ENCODE measurements at places on chromosomes 6 and 20.

GRCh38 chr20:32191422-32191821, 16.1 kb downstream of the PLAGL2 start:
- DNase-seq, result no peak

DNA sequence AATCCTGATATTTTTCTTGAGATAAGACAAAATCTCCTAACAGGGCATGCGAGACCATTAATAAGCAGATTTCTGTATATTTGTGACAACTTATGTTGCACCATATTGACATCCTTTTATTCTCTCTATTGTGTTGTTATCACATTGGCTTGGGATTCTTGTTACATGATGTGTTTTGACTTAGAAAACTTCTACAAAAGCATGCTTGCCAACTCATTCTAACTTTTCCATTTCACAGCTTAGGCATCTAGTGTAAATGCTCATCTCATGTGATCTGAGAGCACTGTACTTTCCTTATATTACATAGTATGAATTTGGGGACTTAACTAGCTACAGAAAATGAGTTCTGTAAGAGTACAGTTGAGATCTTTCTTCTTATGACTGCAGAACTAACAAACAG, 1040.7 kb upstream of the ADGRB3 start:
- no peak for DNase-seq

DNA sequence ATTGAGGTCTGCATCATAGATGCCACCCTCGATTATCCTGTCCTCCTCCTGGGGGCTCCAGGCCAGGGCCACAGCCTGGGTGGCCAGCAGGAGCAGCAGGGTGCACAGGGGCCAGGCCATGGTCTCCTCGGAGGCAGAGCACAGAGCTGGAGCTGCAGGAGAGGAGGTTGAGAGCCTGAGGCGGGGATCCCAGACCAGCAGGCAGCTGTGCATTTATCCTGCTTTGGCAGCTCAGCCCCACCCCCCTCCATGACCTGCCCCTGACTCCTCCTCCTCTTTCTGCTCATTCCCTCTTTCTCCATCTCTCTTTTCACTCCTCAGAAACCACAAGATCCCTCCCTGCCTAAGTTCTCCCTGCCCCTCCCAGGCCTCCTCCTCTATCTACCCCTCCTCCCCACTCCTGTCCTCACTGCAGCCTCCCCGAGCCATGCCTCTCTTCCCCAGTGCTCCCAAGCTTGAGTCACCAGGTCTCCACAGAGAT, at the start of gene CST2:
CST2 (minus strand) TSS at position 189 of the 481 bp plus-strand sequence; CDS start at position 120, 69 bp downstream.
- DNase-seq, result no peak

GRCh38 chr20:58094698-58095097, 133.8 kb downstream of the ANKRD60 start:
- DNase-seq, result no peak

GRCh38 chr20:50565871-50566270, 55.7 kb downstream of the PTPN1 start:
- DNase-seq, result no peak

GRCh38 chr6:87661503-87661902, 40.5 kb downstream of the AKIRIN2 start:
- DNase-seq, result no peak

- DNase-seq, result no peak
Measured at GRCh38 chr6:47076422-47077344, 34.6 kb upstream of the ADGRF1 start.

DNA sequence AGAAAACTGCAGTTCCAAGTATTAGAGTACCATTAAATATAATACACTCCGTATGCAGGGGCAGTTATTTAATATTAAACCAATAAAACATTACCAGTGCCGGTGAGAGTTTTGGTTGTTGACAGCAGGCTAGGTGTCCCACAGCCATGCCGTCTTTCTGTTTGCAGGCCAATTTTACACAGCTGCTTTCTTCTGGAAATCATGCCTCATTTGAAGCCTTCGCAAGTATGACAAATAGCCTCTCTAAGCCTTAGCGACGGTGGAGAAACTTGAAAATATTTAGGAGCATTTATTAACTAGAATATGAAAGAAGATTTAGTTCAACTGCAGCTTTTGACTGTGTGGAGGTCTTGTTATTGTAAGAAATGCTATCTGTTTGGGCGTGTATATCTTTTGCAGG, 226.0 kb downstream of the BMP2 start:
- no peak for DNase-seq

DNA sequence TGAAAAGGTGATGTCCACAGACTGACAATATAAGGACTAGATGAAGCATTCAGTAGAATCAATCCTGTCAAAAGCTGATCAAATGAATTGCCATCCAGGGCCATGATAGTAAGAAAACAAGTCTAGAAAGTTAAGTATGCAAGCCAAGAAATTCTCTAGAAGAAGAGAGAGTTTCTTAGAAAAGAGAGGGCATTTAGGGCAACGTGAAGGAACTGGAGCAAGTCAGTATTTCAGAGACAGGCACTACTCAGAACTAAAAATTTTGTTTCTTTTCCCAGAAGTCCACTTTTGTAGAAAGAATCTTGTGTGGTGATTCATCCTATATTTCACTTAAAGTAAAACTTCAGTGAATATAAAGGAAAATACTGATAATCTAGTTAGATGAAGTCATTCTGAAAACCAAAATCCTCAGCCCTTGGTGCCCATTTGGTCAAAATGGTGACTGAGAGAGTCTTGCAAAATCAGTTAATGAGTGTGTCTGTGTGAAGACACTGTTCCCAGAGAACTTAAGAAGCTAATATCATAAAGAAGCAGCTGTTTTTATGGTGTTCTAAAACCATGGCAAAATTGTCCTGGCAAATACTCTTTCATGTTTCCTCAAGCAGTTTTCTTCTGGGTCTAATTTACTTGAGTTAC, 82.2 kb downstream of the COL19A1 start:
- no peak for DNase-seq

GRCh38 chr6:111782192-111782809, 91.0 kb downstream of the FYN start:
- DNase-seq, result no peak

DNA sequence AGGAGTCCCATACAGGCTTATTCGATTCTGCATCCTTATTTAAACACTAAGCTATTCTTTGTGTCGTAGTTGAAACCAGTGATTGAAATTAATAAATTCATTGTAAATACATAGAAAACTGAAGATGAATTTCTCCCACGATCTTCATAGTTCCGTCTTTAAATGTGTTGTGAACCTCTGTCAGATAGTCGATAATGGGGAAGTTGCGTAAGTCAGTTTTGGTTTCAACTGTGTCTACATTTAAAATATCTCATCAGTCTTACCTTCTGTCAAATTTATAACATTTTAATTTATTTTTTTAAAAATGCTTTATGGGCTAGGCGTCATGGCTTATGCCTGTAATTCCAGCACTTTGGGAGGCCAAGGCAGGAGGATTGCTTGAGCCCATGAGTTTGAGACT, 12.7 kb downstream of the STX11 start:
- DNase-seq, result no peak
